Activated CD4-positive, alpha-beta T cell treated with anti-CD3 and anti-CD28 coated beads for 4 hours (primary cell): ENCODE measurements at places on chromosomes 5 and 9.

DNA sequence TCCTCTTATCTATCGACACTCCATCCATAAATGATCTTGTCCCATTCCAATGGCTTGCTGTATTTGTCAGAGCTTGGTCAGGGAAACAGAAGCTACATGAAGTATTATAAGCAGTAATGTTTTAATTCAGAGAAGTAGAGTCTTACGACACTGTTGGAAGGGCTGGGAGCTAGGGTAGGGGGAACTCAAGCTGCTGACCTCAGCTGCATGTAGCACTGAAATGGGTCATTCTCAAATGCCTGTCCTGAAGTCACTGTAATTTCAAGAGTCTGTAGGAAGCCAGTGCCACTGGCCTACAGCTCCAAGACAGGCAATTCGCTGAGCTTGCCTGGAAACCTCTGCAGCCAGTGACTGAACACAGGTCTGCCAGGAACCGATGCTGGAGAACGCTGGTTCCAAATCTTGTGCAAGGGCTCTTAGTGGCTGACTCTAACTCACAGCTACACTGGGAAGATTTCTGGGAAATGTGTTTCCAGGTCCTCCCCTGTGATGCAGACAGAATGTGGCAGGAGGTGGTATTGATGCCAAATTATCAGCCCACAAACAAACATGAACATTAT is 532.4 kb downstream of the CCDC171 start:
- DNase-seq, result no peak

DNA sequence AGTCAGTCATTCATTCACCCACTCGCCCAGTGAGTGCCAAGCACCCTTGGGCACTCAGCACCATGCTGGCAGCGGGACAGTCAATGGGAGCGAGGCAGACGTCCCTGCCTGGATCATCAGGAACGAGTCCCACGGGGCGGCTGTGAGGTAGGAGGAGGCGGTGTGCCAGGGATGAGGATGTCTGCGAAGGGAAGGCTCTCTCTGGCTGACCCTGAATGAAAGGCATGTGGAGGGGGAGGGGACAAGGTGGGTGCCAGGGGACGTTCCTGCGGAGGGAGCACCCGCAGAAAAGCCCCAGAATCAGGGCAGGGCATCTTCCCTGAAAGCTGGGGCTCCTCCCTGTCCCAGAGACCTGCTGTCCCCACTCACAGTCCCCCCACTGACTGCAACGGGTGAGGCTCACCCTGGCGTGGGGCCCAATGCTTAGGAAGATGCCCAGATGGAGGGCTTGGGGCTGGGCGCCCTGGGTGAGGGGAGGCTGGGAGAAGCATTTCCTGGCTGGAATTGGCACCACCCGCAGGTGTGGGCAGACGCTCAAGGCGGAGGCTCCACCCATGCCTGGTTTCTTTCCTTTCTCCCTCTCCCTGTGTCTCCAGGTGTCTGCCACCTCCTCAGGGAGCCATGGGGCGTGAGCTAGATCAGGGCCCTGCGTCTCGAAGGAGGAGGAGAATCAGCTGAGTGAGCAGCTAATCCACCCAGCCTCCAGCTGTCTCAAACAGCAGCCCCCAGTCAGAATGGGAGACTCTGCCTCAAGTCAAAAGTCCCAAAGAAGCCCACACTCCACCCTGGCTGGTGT is 179.0 kb upstream of the PPP1R26 start:
- no peak for DNase-seq

DNA sequence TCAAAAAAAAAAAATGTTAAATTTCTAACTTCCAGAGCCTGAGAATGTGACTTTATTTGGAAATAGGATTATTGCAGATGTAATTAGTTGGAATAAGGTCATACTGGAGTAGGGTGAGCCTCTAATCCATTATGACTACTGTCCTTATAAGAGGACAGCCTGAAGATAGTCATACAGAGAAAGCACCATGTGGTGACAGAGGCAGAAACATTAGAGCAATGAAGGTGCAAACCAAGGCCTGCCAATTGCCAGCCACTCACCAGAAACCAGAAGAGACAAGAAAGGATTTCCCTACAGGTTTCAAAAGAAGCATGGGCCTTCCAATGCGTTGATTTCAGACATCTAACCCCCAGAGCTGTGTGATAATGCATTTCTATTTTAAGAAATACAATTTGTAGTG is 659.2 kb upstream of the CHD1 start:
- no peak for DNase-seq

DNA sequence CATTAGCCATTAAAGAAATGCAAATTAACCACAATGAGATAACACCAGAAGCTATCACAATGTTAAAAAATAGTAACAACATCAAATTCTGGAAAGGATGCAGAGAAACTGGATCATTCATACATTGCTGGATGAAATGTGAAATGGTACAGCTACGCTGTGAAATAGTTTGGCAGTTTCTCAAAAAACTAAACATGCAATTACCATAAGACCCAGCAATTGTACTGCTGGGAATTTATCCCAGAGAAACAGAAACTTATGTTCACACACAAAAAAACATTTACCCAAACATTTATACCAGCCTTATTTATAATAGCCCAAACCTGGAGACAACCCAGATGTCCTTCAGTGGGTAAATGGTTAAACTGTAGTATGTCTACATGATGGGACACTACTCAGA is 592.9 kb downstream of the ZNF608 start:
- no peak for DNase-seq

- DNase-seq, result no peak
These were observed 151.1 kb downstream of the ARL15 start for GRCh38 chr5:54159153-54159892.

DNA sequence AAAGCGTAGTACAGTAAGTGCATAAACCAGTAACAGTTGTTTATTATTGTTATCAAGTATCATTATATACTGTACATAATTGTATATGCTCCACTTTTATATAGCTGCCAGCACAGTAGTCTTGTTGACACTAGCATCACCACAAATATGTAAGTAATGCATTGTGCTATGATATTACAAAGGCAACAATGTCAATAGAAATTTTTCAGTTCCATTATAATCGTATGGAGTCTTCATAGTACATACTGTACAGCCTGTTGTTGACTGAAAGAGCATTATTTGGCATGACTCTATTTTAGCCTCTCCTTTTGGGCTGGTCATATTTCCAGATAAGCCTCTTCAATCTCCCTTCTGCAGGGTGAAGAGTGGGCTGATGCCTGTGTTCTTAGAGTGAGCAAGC is 40.4 kb downstream of the CFAP95 start:
- DNase-seq, result no peak

GRCh38 chr5:176744584-176744965 is 65.8 kb upstream of the UNC5A start:
- no peak for DNase-seq

DNA sequence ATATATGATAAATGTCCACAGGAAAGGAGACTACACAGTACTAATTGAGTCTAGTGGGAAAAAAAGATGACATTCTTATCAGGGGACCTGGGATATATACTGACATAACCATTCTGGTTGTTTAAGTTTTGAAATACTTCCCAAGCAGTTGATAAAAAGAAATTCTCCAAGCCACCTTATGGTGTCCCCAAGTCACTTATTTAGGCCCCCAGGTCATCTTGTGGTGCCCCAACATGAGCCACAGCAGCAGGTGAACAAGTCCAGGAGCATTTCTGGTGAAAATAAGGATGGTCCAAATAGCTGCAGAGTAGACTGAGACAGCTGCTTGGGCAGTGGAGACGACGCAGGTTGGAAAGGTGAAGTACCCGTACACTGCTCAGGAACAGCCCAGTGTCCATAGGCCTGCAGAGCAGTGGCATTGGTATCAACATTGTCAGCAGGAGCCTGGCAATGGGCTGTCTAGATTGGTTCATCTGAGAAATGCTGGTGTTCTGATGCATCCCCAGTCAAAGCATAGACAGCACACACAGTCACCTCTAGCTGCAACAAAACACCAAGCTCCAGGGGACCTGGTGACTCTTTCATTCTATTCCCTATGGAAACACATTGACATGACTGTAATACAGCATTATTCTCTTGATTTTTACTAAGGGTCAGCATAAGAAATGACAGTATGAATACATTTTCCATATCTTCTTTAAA is 430.6 kb downstream of the NR2F1-AS1 start:
- DNase-seq, result no peak

- DNase-seq, result no peak
These were observed 145.3 kb upstream of the SMARCA2 start for GRCh38 chr9:1869843-1870242.

DNA sequence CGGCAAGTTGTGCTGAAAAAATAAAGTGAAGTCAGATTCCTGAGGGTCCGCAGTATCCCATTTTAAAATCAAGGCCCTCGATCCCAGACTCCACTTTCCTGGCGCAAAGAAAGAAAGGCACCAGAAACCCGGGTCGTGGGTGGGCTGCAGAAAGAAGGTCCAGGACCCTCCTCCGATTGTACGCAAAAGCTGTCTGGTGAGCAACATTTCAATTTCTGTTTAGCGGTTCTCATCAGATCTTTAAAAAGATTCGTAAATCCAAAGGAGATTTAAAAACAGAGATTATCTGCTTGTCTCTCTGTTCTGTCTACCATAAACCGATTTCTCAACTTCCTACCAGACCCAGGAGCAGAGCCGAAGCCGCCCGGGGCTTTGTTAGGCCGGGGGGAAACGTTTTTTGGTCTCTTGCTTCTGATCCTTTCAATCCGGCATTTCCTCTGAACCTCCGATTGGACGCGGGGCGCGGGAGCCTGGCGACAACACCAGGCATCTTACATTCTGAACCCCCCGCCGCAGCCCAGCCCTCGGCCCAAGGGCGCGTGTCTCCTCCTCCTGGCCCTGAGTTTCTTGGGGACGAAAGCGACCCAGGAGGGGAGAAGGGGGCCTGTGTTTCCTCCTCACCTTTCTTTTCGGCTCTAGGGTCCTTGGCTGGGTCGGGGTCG is 746 bp downstream of the NKX2-5 start:
- no peak for DNase-seq

DNA sequence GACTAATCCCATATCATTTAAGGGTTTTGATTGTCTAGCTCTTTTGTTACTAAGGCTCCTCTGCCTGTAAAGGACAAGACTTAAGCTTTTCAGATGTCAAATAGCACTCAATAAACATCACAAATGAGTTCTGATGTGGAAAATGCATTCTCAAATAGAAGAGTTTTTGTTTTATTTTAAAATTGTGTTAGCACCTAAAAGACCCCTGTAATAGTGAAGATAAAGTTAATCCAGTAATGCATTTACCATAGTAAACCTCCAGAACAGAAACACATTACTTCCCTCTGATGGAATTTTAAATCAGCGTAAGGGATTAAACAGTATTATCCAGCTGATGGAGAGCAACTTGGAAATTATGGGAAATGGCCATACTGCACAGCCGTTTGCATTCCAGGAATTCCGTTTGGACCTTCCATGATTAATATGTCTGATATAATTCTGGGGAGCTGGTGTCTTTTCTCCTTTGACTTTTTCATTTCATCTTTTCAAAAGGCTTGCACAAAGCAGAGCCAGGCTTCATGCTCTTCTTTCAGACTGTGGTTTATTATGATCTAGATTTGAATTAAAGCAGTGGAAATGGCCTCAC is 105.6 kb downstream of the PPP2R2B start:
- DNase-seq, result no peak

GRCh38 chr5:56460681-56461191 is 227.6 kb upstream of the ANKRD55 start:
- DNase-seq, result no peak

GRCh38 chr5:121711416-121711815 is 140.3 kb upstream of the FTMT start:
- no peak for DNase-seq

GRCh38 chr5:166166071-166166470 is 2125.4 kb upstream of the WWC1 start:
- DNase-seq, result no peak

- DNase-seq, result no peak
These were observed 35.4 kb upstream of the TMC1 start for GRCh38 chr9:72485821-72486593.

GRCh38 chr9:5790923-5791322 is 42.0 kb downstream of the ERMP1 start:
- DNase-seq, result no peak

- no peak for DNase-seq
These were observed 587.3 kb downstream of the SEMA5A start for GRCh38 chr5:8958602-8959001.

GRCh38 chr5:9302218-9302617 is 243.7 kb downstream of the SEMA5A start:
- DNase-seq, result no peak

- DNase-seq, result no peak
These were observed 2.1 kb downstream of the FBXW2 start for GRCh38 chr9:120791161-120791560.

DNA sequence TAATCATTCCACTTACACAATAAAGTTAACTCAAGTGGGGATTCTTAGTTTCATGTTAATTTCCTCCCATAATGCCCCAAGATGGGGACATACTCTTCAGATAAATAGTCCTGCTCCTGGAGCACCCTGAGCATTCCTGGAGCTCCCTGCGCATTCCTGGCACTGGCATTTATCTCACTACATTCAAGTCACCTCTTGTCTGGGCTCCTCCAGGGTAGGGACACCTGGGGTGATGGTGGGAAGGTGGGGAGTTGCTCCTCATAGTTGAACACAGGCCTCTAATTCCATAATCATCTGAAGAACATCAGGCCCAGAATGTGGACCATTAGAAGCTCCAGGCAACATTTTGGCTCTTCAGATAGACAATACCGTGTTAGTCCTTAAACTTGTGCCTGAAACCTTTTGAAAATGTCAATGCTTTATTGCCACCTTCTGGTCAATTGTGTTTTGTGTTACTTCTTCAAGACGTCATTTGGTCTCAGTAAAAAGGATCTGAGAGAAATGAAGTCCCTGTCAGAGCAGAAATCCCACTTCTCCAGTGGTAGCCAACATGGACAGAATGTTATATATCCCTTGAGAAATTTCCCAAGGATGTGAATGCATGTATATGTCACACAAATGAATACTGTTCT is 14.2 kb upstream of the AGGF1 start:
- DNase-seq, result no peak

GRCh38 chr9:37760416-37761161 is 7.0 kb downstream of the TRMT10B start:
- DNase-seq, result no peak

- DNase-seq, result no peak
These were observed 36.4 kb upstream of the RAPGEF6 start for GRCh38 chr5:131671409-131671808.
